Substantia nigra (tissue), 51 donors: ENCODE measurements at places on chromosomes 5 and 9.
A peak's percentile ranks its signal among the peaks of the same experiment; 100 is the strongest.

GRCh38 chr5:179526978-179527377 is 23.4 kb upstream of the RUFY1 start:
- no peak for DNase-seq

DNA sequence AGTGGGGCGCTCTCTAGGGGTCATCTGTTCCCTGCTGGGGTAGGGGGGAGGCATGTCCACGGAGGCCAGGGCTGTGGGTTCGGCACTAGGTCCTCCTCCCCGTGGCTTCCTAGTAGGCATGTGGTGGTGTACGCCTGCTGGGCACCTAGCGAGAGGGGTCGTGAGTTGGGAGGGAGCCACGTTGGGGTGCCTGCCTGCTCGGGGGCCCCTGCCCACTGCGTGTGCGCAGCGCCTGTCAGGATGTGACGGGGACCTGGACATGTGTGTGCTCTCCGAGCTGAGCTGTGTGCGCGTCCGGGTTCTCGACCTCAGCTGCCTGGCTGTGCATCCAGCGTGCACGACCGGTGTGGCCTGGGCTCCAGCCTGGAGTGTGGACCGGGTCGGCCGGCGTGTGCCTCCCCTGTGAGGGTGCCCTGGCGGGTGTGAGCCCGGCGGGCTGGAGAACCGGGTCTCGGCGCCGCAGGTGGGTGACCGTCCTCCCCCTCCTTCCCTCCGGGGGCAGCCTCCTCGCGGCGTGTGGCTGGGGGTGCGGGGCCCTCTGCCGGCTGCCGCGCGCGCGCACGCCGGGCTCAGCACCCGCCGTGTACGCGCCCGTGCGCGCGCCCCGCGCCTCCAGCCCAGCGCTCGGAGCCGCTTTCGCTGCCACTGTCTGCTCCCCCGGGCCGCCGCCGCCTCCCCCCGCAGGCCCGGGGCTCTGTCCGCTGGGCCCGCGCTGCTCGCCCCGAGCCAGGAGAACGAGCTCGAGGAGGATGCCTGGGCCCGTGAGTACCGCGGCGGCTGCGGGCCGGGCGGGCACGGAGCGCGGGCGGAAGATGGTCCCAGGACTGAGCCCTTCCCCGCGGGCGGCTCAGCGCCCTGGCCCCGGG is at the start of gene PRR7:
Gene PRR7 (plus strand): TSS at position 615 of the 866 bp plus-strand sequence. CDS start 8,254 bp downstream, outside the sequence.
- peak; percentile 38 for DNase-seq

DNA sequence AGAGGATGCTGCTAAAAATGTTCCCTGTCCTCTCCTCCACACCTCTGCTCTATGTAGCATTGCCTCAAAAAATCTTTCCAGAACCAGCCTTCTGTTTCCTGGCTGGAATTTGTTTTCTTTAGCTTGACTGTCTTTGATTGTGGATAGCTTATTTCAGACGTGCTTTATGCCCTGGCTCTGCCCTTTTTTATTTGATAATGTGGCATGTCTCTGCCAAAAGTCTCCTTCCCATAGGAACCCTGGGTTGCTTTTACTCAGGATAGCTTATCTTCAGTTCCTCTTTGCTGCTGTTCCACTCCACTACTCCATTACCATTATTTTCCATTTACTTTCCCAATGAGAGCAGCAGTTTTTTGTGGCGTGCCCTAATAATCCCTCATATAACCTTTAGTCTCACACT is 885 bp upstream of the TMEM252 start:
- no peak for DNase-seq

- DNase-seq, result no peak
These were observed 67.6 kb upstream of the NR3C1 start for GRCh38 chr5:143471041-143471509.

- DNase-seq, result no peak
These were observed 579 bp downstream of the SLC12A7 start for GRCh38 chr5:1111241-1111726.

- DNase-seq, result no peak
These were observed 77.6 kb downstream of the PRLR start for GRCh38 chr5:35152733-35153132.

- no peak for DNase-seq
These were observed 144.5 kb upstream of the NUDT12 start for GRCh38 chr5:103706939-103707682.

- DNase-seq, result no peak
These were observed 24.7 kb downstream of the LHX6 start for GRCh38 chr9:122204055-122204454.

DNA sequence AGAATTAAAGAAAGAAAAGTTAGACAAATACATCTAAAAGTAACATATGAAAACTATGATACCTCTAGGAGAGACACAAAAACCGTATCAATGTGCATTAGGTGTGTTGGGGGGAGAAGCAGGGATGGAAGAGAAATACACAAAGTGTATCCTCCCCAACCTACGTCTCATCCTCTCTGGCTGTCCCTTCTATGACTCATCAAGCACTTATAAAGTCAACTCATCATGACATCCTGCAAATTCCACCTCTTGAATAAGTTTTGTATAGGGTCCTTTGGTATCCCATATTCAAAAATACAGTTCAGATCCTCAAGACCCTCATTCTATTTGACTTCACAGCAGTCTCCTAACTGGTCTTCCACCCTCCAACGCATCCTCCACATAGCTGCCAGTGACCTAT is 917.6 kb upstream of the DMAC1 start:
- no peak for DNase-seq

- DNase-seq, result no peak
These were observed 88.5 kb downstream of the FAM174A start for GRCh38 chr5:100623719-100624118.

GRCh38 chr5:110817459-110817858 is 78.7 kb downstream of the SLC25A46 start:
- DNase-seq, result no peak

- no peak for DNase-seq
These were observed 52.1 kb downstream of the EPB41L4A start for GRCh38 chr5:112366987-112367386.

- no peak for DNase-seq
These were observed 12.2 kb upstream of the SLC22A4 start for GRCh38 chr5:132281856-132282614.

DNA sequence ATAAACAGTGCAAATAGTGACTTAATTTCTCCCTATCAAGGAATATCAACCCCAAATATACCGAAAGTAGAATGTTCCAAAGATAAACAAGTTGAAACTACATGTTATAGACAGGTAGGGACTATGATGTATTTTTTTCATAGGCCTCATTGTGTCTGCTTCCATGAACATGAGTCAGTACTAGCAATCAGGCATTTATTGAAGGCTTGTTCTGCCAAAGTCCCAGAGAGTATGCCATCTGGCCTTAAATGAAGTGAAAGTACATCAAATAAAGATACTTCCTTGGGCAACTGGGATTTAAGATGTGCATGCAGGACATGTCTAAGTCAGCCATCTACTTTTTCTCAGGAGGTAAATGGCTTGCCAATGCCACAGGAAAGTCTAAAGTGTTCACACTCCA is 6.5 kb downstream of the GHR start:
- DNase-seq, result no peak

DNA sequence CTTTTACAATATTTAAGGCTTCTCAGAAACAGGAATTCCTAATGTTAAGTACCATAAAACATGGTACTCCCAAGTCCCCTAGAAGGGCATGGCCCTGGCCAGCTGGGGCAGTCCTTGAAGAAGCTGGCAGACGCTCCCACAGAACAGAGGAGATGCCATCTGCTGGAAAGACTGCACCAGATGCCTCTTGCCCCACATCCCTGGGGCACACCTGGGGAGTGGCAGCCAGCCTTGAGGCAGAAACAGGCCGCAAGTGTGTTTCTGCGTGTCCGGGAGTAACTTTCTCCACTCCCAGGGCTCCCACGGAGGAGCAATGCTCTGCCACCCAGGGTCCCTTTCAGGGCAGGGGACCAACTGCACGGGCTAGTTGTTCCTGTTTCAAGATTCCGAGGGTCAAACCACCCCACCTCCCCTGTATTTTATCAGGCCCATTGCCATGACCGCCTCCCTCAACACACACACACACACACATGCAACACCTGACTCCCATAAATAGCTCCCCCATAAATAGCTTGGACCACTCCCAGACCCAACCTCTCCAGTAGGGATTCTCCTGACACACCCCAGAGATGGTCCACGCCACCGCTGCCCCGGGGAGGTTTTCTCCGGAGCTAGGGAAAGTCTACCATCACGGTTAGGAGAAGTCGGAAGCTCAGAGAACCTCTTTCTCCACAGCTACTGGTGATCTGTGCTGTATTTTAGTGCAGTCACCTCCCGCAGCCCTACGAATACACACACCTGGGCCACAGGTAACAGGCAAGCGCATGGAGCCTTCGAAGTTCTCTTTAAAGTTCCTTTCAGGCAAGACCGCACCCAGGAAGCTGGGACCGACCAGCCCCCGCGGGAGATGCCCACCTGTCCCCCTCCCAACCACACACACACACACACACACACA is 1.5 kb downstream of the SPOCK1 start:
- no peak for DNase-seq

DNA sequence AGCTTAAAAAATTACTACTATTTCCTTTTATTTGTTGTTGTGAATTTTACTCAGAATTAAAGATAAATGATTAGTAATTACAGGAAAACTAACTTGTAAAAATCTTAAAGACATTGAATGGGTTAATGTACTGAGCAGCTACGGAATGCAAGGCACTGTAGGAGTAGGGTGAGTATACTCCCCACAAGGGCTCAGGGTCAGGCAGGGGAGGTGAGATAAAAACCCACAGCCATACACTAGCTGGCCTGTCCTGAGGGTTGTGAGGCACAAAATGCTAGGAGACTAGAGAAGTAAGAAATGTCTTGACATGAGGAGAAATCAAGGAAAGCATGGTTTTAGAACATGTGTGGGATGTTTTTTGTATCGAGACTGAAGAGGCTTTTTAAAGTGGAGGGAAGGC is 13.4 kb downstream of the ZBED3 start:
- no peak for DNase-seq

DNA sequence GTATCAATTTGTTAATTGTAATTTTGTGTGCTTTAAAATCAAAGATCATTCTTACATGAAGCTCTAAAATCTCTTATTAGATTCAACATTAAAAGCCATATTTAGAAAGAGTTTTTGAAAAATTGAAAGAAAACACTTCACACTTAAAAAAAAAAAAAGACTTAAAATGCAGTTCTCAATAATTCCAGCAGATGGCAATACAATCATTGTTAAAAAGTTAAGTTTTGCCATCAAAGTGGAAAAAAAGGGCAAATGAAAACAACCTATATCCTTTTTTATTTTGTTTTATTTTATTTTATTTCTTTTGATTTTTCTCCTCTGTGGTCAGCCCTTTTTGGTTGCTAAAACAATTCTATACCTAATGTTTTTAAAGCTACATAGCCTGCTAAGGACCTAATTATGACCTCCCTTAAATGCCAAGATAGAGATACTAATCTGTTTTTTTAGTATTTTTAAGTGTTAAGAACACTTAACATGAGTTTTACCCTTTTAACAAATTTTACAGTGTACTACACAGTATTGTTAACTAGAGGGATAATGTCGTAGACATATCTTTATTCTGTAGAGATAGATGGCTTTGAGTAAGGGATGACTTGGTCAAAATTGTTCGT is 154.2 kb upstream of the DAB2 start:
- no peak for DNase-seq

DNA sequence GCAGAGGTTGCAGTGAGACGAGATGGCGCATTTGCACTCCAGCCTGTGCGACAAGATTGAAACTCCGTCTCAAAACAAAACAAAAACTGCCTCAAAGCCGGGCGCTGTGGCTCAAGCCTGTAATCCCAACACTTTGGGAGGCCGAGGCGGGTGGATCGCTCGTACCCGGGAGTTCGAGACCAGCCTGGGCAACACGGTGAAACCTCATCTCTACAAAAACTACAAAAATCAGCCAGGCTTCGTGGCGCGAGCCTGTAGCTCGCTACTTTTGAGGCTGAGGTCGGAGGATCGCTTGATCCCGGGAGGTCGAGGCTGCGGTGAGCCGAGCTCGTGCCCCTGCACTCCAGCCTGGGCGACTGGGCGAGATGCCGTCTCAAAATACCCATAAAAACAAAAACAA is 988 bp downstream of the GFM2 start:
- DNase-seq, result no peak

GRCh38 chr5:132764671-132765238 is 12.3 kb downstream of the SEPTIN8 start:
- no peak for DNase-seq

GRCh38 chr9:92508018-92508820 is 25.9 kb upstream of the ASPN start:
- no peak for DNase-seq

GRCh38 chr5:1507961-1508658 is 15.7 kb downstream of the LPCAT1 start:
- no peak for DNase-seq

- no peak for DNase-seq
These were observed 101.6 kb upstream of the CPEB4 start for GRCh38 chr5:173786286-173787187.

DNA sequence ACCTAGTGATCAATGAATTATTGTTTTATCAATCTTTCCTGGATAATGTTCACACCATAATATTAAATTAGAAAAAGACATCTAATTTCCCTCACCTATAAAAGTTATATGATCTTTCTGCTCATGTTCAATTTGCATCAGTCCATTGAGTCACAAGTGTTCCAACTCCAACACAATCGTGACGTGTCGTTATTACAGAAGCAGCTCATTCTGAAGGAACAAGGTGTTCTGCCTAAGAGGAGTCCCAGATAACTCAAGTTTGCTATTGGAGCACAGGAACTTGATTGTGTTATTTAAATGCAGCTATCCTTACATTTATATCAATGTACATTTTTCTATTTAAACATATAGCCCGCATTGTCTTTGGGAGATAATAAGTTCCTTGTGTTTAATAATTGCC is 30.6 kb downstream of the ATPSCKMT start:
- no peak for DNase-seq

GRCh38 chr9:113205432-113205831 is 15.6 kb downstream of the FKBP15 start:
- no peak for DNase-seq

- no peak for DNase-seq
These were observed 142.6 kb downstream of the TARS1 start for GRCh38 chr5:33583332-33583731.

- no peak for DNase-seq
These were observed 15.7 kb upstream of the TNC start for GRCh38 chr9:115133649-115134048.

DNA sequence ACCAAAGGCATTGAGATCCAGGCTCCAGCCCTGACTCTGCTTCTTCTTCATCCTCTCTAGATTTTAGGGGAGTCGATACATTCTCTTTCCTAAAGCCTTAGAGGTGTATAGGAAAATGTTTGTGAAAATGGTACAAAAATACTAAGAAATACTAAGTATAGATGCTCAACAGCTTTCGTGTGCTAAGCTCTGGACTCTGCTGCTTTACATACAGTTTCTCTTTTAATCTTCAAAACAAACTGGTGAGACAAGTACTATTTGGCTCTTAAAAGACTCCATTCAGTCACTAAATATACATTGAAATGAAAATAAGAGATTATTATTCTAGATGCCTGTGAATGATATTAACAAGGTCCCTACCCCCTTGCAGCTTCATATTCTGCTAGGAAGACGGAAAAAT is 174.5 kb upstream of the TRPM3 start:
- no peak for DNase-seq

DNA sequence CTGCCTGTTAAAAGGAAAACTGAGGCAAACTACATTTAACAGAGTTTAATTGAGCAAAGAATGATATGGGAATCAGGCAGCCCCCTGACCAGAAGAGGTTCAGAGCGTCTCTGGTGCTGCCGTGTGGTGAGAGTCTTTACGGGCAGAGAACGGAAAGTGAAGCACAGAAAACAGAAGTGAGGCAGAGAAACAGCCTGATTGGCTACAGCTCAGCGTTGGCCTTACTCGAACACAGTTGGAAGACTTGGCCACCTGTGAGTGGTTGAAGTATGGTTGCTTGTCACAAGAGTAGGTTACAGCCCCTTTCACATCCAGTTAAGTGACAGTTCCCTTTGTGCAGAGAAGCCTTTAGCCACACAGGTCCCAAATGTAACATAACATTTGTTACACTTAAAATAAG is 16.9 kb upstream of the FBP1 start:
- DNase-seq, result no peak
